ENCODE measurements at places on chromosomes 5 and 9.

DNA sequence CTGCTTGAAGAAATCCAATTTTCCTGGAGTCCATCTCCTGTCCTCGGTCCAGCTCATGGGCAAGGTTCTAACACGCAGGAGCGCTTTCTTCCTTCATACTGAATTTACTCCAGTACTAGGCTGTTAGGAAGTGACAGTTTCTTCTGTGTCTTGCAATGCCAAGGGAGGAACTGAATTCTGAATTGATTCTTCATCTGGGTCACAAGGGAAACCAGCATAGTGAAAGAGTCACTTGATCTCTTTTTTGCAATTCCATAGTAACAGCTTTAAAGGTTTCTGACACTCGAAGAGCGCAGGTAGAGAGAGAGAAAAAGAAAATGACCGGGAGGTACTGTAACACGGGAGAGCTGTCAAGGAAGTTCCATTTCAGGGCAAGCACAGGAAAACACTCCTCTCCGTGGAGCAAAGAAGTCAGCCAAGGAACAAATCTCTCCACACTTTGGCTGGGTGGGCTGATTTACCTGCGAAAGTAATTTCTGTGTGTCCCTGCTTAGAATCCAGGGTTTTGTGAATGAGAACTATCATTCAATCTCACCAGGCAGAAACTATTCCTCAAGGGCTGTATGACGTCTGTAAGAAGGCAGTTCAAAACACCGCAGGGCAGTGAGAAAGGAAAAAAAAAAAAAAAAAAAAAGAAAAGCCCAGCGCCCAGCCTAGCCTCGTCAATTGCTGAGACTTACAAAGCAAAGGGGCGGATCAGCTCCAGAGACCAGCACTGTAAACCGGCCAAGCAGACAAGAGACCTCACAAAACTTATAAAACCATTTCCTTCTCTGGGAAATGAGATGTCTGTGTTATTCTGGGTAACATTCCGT lies 617.8 kb downstream of the PDE4D start:
- H3K36me3 ChIP-seq = no peaks in the 10 kb centered on the region
- peaks cover 7% of the 10 kb centered on the region for H3K4me1 ChIP-seq
- ATAC-seq = peak; percentile 79

- H3K27me3 ChIP-seq = no peaks in the 10 kb centered on the region
- ATAC-seq = no peak
- no peaks in the 10 kb centered on the region for H3K36me3 ChIP-seq
- H3K4me1 ChIP-seq = no peaks in the 10 kb centered on the region
- no peak overlapping the region for H3K27ac ChIP-seq
- H3K4me3 ChIP-seq = no peak overlapping the region
Measured at GRCh38 chr5:6342689-6343315, 35.5 kb downstream of the MED10 start.

DNA sequence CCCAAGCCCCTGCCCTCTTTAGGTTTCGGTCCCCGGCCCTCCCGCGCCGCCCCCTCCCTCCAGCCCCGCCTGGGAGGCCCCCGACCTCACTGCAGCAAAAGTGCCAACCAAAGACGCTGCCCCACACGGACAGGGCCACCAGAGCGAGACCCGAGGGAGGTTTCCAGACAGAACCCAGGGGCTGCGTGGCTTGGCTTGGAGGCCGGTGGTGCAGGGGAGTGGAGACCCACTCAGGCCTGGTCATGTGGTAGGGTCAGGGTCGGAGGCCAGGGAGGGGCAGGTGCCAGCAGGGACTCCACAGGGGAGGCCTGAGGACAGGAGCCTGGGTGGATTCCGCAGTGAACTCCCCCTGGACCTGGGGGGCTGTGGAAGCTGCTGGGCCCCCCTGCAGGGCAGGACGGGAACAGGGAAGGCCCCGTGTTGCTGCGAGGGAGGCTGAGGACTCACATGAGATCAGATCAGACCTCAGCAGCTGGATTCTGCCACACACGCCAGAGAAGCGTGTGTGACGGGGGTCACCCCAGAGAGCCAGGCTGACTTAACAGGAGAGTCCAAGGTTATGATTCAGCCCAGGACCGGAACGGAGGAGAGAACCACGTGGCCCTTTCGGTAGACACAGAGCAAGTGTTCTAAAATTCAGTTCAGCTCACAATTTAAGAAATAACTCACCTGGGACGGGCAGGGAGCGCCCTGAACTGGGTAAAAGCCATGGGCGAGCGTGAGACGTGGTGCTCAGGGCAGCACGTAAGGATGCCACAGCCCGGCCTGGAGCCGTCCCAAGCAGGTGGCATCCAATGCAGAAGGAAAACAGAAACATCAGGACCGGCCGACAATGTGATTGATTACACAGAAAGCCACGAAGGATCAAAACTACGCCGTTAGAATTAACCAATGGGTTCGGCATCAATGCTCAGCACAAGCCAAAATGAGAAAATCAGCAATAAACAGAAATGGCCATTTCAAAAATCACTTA lies 38.9 kb downstream of the EXD3 start:
- H3K4me1 ChIP-seq = no peaks in the 10 kb centered on the region
- no peak for ATAC-seq
- no peaks in the 10 kb centered on the region for H3K27me3 ChIP-seq
- H3K36me3 ChIP-seq = peaks cover 37% of the 10 kb centered on the region
- H3K27ac ChIP-seq = no peak overlapping the region

DNA sequence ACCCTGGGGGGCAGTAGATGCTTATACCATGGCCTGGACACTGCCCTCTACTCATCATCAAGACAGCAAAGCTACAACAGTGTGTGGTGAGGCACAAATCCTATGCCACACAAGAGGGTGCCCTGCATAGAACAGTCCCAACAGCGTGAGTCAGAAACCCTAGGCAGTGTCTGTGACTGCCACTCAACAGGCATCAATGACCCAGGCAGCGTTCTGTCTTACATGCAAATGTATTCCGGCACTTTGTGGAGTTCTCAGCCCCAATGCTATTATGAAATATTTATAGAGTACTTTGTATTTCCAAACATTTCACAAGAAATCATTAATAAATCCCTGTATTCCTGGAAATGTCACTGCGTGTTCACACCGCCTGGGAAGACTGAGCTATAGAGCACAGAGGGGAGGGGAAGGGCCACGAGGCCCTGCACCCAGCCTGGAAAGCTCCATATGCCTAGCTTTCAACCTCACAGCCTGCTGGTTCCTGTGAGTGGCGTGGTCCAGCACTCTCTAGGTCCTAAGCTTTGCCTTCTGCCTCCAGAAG lies 77.7 kb downstream of the NIPSNAP3B start:
- peak; percentile 63 for ATAC-seq
- H3K4me3 ChIP-seq = no peak overlapping the region

- H3K4me1 ChIP-seq = no peaks in the 10 kb centered on the region
- no peaks in the 10 kb centered on the region for H3K36me3 ChIP-seq
- ATAC-seq = no peak
- H3K27ac ChIP-seq = no peak overlapping the region
- no peaks in the 10 kb centered on the region for H3K27me3 ChIP-seq
- no peak overlapping the region for H3K4me3 ChIP-seq
Measured at GRCh38 chr5:56264417-56265025, 31.4 kb upstream of the ANKRD55 start.

GRCh38 chr5:137736496-137736895 lies 607 bp upstream of the KLHL3 start:
- H3K27me3 ChIP-seq = no peaks in the 10 kb centered on the region
- peaks cover 7% of the 10 kb centered on the region for H3K4me1 ChIP-seq
- H3K36me3 ChIP-seq = no peaks in the 10 kb centered on the region
- H3K4me3 ChIP-seq = no peak overlapping the region

All from gastroesophageal sphincter (tissue), 4 donors.